ENCODE measurements at places on chromosomes 1 and 21.

DNA sequence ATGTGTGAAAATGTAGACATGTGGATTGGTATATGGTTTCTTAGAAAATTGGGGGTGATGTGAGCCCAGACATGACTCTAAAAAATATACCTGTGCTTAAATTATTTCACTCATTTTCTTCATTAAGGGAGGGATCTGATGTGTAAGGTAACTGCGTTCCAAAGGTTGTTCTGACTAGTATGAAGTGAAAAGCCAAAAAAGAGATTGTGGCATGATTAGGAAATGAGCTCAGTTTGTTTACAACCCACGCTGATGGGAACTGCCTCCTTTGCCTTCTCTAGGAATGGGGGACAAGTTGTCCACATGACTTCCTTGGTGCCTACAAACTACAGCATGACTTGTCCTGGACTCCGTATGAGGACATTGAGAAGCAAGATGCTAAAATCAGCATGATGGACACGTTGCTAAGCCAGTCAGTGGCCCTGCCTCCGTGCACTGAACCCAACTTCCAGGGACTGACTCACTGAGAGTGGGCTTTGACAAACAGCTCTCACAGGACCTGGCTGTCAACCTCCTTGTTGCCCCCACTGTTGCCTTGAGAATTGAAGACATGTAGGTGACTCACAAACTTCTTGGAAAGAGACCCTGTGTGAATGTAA is 8.0 kb downstream of the C1orf50 start:
- no peak for DNase-seq

GRCh38 chr1:70361727-70362398 is 7.3 kb upstream of the ANKRD13C start:
- DNase-seq, result no peak

DNA sequence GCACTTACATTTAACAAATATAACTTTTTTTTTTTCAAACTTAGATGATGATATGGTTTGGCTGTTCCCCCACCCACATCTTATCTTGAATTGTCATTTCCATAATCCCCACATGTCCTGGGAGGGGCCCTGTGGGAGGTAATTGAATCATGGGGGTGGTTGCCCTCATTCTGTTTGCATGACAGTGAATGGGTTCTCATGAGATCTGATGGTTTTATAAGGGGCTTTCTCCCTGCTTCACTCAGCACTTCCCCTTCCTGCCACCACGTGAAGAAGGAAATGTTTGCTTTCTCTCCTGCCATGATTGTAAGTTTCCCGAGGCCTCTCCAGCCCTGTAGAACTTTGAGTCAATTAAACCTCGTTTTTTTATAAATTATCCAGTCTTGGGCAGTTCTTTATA is 432.6 kb downstream of the AMY1C start:
- DNase-seq, result no peak

GRCh38 chr1:180609643-180610555 is 21.9 kb upstream of the XPR1 start:
- no peak for DNase-seq

GRCh38 chr1:115428256-115428655 is 90.2 kb upstream of the NGF start:
- no peak for DNase-seq

DNA sequence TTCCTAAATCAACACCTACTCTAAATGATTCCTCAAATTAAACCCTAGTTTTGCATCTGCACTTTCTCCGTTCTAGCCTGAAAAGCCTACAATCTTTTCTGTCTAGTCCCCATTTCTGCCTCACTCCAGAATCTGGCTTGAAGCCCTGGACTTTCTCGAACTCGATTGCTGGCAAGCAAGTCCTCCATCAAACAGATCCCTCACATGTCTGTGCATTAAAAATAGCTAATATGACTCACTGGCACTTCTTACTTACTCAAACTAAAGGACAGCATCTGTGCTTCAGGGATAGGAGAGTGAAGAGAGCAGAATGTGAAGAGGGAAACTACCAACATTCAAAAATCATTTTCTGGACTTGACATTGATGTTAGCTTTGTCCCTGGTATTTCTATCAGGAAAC is 51.8 kb upstream of the CXADR start:
- DNase-seq, result no peak

DNA sequence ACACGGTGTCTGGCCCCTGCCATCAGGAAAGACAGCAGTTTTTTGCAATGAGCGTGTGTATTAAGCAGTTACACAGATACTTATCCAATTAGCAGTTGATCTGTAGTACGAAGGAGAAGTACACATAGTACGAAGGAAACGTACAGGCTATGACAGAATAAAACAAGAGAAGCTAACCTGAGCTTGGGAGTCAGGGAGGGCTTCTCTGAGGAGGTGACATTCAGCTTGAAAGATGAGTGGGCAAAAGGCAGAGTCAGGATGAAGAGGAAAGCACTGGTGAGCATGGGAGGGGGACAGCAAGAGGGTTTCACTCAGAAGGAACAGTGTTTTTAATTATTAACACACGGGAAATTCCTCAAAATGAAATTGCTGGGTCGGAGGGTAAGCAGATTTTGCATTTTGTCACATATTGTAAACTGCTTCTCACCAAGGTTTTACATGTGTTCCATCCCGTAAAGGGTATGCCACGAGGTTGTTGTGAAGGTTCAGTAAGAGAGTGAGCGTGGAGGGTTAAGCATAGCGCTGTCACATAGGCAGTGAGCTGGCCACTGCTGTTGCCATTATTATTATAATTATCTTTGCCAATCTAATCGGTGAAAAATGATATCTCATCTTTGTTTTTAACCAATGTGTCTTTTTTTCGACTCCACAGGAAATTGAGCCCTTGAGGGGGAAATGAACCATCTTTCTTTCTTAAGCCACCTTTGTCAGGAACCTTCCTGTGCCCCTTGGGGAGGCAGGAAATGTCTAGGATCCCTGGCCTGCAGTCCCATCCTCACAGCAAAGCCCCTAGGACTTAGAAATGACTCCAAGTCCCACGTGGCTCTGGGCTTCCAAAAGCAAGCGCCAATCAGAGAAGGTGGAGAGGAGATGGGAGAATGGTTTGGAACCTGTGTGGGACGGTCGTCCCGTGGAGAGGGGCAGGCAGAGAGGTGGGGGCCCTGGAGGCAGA is 47.3 kb upstream of the POU3F1 start:
- no peak for DNase-seq

DNA sequence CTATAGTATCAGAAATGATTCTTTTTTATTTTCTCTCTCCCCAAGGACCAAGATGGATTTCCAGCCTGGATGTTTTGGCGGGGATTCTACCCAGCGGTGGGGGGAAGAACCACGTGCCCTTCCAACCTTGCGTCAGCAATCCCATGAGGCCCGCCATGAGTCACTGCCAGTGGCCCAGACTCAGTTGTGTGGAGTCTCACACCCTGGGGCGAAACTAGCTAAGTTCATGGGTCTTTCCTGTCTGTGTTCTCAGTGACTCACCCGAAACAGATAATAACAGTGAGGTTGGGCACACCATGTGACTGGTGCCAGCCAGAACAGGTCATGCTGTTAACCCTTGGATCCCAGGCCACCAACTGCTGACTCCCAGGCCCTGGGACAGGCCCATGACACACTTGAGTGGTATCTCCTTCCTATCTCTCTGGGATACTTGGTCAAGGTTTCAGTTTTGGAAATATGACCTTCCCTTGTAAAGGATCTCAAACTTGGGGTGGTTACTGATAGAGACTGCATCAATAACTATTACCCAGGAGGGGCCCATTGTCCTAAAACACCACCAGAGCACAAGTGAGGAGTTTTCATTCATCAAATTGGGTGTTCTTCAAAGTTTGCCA is 98.0 kb upstream of the DUSP10 start:
- DNase-seq, result no peak

- no peak for DNase-seq
Measured at GRCh38 chr1:89757532-89757931, 63.3 kb upstream of the LRRC8D start.

- DNase-seq, result no peak
Measured at GRCh38 chr1:37666241-37666867, 26.0 kb upstream of the CDCA8 start.

DNA sequence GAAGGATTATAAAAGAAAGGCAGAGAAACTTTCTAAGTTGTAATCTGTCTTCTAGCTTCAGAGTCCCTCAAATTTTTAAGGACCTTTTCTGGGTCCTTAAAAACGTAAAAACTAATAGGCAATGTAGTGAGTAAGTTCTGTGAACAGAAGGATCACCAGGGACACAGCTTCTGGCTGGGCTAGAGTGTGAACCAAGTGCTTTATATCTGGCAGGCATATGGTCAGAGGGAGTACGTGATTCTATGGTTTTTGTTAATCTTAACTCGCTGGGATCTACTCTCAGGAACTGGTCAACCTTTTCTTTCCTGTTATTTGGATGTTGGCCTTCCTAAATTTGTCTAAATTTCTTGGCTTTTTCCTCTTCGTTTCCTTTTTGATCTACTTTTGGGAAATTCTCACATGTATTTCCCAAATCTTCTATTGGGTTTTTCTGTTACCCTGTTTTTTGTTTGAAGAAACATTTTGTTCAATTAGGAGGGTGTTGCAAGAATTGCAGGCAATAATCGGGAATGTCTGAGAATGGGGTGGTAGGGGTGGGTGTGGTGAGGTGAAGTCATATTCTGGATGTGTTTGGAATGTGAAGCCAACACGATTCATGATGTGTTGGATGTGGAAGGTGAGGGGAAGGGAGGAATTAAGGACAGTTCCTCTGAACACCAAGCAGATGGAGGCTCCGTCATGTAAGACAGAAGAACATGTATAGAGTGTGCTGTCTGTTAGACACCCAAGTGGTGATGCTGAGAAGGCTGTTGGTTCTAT is 193.2 kb downstream of the FMN2 start:
- DNase-seq, result no peak

DNA sequence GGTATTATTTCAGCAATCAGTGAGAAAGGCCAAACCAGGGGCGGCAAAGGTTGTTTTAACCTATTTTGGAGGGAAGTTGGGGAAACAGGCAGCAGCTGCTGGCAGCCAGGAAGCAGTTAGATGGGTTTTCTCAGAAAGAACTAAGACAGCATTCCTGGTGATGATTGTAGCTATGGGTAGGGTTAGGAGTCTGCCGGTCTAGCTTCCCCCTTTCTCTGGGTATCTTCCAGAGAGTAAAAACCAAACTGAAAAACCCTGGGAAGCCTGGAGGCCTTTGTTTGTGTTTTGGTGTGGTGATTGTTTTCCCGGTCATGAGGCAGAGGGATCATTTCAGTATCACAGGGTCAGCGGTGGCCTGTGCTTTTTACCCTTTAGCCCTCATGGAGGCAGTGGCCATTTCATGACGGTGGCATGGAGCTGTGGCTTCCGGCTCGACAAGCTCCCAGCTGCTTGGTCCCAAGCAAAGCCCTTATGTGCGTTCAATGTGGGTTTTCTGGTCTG is 19.5 kb upstream of the TNFRSF1B start:
- no peak for DNase-seq

Measured in ecto neural progenitor cell (in vitro differentiated cells).